Activated naive CD8-positive, alpha-beta T cell treated with anti-CD3 and anti-CD28 coated beads for 36 hours (primary cell): ENCODE measurements at places on chromosomes 1 and 21. TPM values are rescaled to one million over a fixed set of nuclear protein-coding genes. Genes with fewer than 3 reads are reported as not detected.

Gene DOP1B
- 10.9 TPM for total RNA-seq

Gene FGGY
- 6.6 TPM for total RNA-seq

Gene LRRN2
- total RNA-seq: not detected

Gene LCE1E
- total RNA-seq: not detected

Gene SLC6A17
- 0.04 TPM for total RNA-seq

Gene GNAT2
- total RNA-seq: 0.64 TPM

Gene CELSR2
- total RNA-seq: 2.6 TPM

Gene PWP2
- total RNA-seq: 12.7 TPM

Gene TRAF3IP3
- total RNA-seq: 194 TPM

Gene ZMYND12
- total RNA-seq: 0.47 TPM

Gene KIAA0040
- 27.6 TPM for total RNA-seq

Gene ID3
- total RNA-seq: 59.5 TPM

Gene TTC22
- 4.8 TPM for total RNA-seq

Gene ZSWIM5
- total RNA-seq: 0.58 TPM

Gene PDE4DIP
- total RNA-seq: 18.6 TPM

Gene AQP10
- total RNA-seq: not detected

Gene NPR1
- not detected for total RNA-seq

Gene IFNLR1
- 7.3 TPM for total RNA-seq

Gene CD244
- total RNA-seq: 0.28 TPM

Gene FCRL1
- total RNA-seq: 1.0 TPM

Gene EXTL1
- total RNA-seq: not detected

Gene DCST1
- not detected for total RNA-seq

Gene GUCA2A
- not detected for total RNA-seq

Gene ADORA1
- total RNA-seq: not detected

Gene HOOK1
- 14.0 TPM for total RNA-seq

Gene OLIG1
- total RNA-seq: not detected
